Stimulated activated CD8-positive, alpha-beta memory T cell treated with anti-CD3 and anti-CD28 coated beads, Interleukin-4, amount 100 ng/mL, for 4 hours (primary cell): ENCODE measurements at places on chromosomes 6 and 20.

DNA sequence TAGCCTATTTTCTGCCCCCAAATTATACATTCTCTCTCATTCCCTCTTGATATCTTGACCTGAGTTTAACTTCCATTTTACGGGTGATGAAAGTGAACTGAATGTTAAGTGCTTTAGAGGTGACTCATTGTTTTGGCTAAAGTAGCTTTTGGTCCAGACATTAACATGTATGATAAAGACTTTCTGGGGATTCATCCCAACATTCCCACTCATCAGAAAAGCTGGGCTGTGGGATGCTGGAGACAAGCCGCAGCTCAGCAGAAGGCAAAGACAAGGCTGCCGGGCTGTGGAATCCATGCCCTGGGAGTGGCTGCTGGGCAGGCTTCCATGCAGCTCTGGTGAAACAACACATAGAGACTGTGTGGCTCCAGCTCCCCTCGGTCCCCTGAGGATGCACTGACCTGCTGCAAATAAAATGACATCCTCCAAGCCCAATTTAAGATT is 89.9 kb upstream of the SYNDIG1 start:
- DNase-seq = no peak

DNA sequence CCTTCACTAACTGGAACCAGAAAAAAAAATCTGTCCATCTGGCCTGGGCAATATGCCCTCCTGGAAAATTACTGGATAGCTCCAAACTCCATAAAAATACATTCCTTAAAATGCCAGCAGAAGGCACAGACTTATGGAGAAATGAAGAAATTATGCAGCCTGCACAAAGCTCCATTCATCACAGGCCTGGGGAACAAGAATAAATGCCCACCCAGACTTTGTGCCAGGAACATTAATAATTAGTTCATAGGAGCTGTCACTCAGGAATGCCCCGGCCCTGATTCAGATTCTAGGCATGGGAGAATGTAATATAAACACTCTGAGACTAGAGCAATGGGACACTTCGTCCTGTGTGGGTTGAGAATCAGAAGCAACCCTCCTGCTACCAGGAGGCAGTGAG is 199.3 kb downstream of the OTOR start:
- no peak for DNase-seq

GRCh38 chr6:130517444-130517931 is 151.7 kb downstream of the TMEM200A start:
- DNase-seq = no peak

GRCh38 chr6:130161683-130162404 is 60.9 kb downstream of the SAMD3 start:
- DNase-seq = no peak

- no peak for DNase-seq
Observed at GRCh38 chr6:137728386-137729349, 138.4 kb upstream of the TNFAIP3 start.

GRCh38 chr6:31351033-31351380 is 6.0 kb downstream of the HLA-B start:
- DNase-seq = no peak

DNA sequence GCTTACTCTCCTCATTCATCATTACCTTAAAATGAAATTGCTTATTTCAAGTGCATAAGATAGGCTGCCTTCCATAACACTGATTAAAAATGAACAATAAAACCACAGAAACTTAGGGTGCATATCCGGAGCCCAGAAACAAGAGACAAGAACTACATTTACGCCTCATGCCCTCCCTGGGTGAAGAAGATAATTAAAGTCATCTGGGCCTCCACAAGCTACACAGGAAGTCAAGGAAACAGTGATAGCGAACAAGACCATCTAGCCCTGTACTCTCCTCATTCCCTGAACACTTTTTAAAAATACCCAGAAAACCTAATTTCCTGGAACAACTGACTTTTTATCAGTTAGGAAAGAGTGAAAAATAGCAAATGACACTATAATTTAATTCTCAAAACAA is 6.3 kb downstream of the SOD2 start:
- no peak for DNase-seq

DNA sequence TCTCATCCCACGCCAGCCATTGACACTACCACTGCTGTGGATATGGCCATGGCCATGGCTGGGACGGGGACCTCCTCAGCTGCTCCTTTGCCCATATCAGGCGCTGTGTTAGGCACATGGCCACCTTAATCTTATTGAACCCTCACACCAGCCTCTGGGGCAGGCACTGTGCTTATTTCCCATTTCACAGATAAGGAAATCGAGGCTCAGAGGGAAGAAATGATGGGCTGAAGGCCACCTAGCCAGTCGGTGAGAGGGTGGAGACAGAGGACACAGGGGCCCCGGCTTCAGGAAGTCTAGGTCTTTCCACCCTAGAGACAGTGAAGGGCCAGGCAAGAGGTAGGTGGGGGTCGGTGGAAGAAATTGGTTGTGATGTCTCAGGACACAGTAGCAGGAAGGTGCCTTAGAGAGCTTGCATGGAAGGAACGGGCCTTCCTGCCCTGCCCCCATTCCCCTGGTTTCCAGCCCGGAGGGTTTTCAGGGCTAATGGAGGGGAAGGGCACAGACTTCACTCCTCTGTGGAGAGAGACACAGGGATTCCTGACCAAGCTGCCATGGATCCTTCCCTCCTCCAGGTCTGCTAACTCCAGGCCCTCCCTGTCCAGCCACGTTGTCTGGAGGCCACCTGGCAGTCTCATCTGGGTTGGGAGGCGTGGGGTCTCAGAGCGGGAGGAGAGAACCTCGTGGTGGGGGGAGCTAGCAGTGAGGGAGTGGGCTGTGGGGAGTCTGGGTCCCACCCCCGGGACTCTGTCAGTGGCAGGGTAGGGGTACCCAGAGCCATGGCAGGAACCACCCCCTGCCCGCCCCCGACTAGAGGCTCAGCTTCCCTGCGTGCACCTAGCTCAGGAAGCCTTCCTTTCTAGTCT is 120.4 kb downstream of the VEGFA start:
- DNase-seq = no peak

DNA sequence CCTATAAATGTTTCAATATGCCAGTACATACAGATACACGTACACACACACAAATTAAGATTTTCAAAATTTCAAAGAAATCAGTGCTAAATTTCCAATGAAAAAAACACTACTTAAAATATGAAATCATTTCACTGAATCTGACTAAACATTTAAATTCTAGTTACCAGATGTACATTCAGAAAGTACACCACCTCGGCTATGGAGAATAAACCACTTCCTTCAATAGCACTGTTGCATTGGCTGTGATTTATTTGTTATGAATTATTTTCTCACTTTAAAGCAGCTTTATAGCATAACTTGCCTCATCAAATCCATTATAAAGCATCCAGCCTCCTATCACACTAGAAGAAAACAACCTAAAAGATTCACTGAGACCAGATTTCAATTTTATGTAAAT is 36.6 kb downstream of the HBS1L start:
- no peak for DNase-seq

- DNase-seq = no peak
Observed at GRCh38 chr6:118581489-118581959, 33.4 kb downstream of the PLN start.

DNA sequence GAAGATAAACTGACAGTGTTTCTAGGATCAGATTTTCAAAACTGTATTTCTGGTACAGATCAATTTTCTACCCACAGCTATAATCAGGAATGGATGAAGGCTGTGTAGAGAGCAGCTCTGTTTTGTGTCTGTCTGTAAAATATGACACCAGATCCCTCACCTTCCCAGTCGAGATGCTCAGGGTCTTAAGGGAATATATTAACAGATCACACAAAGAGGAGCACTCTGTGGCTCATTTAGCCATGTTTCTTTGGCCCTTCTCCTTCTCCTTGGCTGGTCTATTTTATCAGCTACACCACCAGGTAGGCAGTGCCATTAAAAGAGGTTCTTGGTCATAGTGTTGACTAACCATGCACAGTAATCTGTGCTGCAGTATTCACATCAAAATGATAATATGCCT is 82.6 kb downstream of the PREP start:
- no peak for DNase-seq

- no peak for DNase-seq
Observed at GRCh38 chr6:77457720-77458349, 5.5 kb downstream of the HTR1B start.

GRCh38 chr6:90663873-90664272 is 77.0 kb upstream of the MAP3K7 start:
- no peak for DNase-seq

- DNase-seq = no peak
Observed at GRCh38 chr6:108988296-108988695, 106.3 kb downstream of the SESN1 start.

GRCh38 chr6:9482030-9482738 is 932.7 kb downstream of the TFAP2A start:
- no peak for DNase-seq
